Right atrium auricular region (tissue), 2 donors: ENCODE measurements at places on chromosomes 3 and 15. TPM values are rescaled to one million over a fixed set of nuclear protein-coding genes. Genes with fewer than 3 reads are reported as not detected.

The ZDHHC23 gene
- 1.1 TPM for total RNA-seq

The CCDC13 gene
- total RNA-seq = not detected

The WDR49 gene
- 14.8 TPM for total RNA-seq

The SLCO2A1 gene
- 15.1 TPM for total RNA-seq

The USP50 gene
- not detected for total RNA-seq

The MB21D2 gene
- 5.9 TPM for total RNA-seq

The TUSC7 gene
- total RNA-seq = not detected

The STRA6 gene
- 0.55 TPM for total RNA-seq

The COL6A5 gene
- not detected for total RNA-seq

The PTH1R gene
- 7.2 TPM for total RNA-seq

The PLD1 gene
- total RNA-seq = 64.5 TPM

The VIPR1 gene
- total RNA-seq = 21.0 TPM

The C3orf20 gene
- total RNA-seq = not detected

The COL8A1 gene
- 53.8 TPM for total RNA-seq

The PLSCR2 gene
- total RNA-seq = not detected

The CATSPER2 gene
- total RNA-seq = 0.26 TPM
